ENCODE measurements at places on chromosomes 12 and 14. TPM values are rescaled to one million over a fixed set of nuclear protein-coding genes. Genes with fewer than 3 reads are reported as not detected.

The GRIP1 gene
- 0.17 TPM for total RNA-seq

The VRTN gene
- total RNA-seq, result not detected

The SERPINA6 gene
- total RNA-seq, result not detected

The SERPINA12 gene
- not detected for total RNA-seq

The ADAM21 gene
- 0.33 TPM for total RNA-seq

The FGF6 gene
- not detected for total RNA-seq

The POTEG gene
- total RNA-seq, result not detected

The APPL2 gene
- total RNA-seq, result 22.1 TPM

The TRHDE gene
- total RNA-seq, result 0.51 TPM

The NOXRED1 gene
- not detected for total RNA-seq

The SOAT2 gene
- not detected for total RNA-seq

The SRRM4 gene
- not detected for total RNA-seq

The PPP1R36 gene
- total RNA-seq, result 1.3 TPM

The CAPZA3 gene
- not detected for total RNA-seq

The CFAP251 gene
- total RNA-seq, result 2.9 TPM

The TAC3 gene
- not detected for total RNA-seq

The SLC16A7 gene
- 7.1 TPM for total RNA-seq

The SERPINA1 gene
- total RNA-seq, result 0.23 TPM

The DUSP6 gene
- total RNA-seq, result 317 TPM

The TAS2R46 gene
- 2.4 TPM for total RNA-seq

The KERA gene
- not detected for total RNA-seq

The IL23A gene
- 0.34 TPM for total RNA-seq

The AQP6 gene
- total RNA-seq, result 0.05 TPM

The GPR162 gene
- total RNA-seq, result 0.93 TPM

The ADCY4 gene
- 138 TPM for total RNA-seq

The SDS gene
- not detected for total RNA-seq

The ASCL1 gene
- total RNA-seq, result not detected

The KCTD10 gene
- 74.5 TPM for total RNA-seq

The CPSF2 gene
- 93.6 TPM for total RNA-seq

The RASAL1 gene
- total RNA-seq, result under 0.01 TPM

The SLCO1A2 gene
- total RNA-seq, result not detected

The AQP5 gene
- 0.47 TPM for total RNA-seq

The WSCD2 gene
- total RNA-seq, result not detected

The CFAP54 gene
- total RNA-seq, result 13.1 TPM

The SUPT16H gene
- total RNA-seq, result 74.9 TPM

The CLEC14A gene
- total RNA-seq, result 344 TPM

The PARPBP gene
- 7.0 TPM for total RNA-seq

The TSHR gene
- not detected for total RNA-seq

The NELL2 gene
- 0.51 TPM for total RNA-seq

The APOLD1 gene
- total RNA-seq, result 63.8 TPM

The TAS2R50 gene
- 2.3 TPM for total RNA-seq

The INSM2 gene
- total RNA-seq, result not detected

The LHX5 gene
- 0.05 TPM for total RNA-seq

The DCN gene
- 35.6 TPM for total RNA-seq
